GDM1 (cell line): ENCODE measurements at places on chromosomes 3 and 15.
A peak's percentile ranks its signal among the peaks of the same experiment; 100 is the strongest.

GRCh38 chr3:38311941-38312340, 29.8 kb downstream of the SLC22A14 start:
- DNase-seq: no peak

- DNase-seq: no peak
Observed at GRCh38 chr3:12300137-12300536, 11.3 kb downstream of the PPARG start.

DNA sequence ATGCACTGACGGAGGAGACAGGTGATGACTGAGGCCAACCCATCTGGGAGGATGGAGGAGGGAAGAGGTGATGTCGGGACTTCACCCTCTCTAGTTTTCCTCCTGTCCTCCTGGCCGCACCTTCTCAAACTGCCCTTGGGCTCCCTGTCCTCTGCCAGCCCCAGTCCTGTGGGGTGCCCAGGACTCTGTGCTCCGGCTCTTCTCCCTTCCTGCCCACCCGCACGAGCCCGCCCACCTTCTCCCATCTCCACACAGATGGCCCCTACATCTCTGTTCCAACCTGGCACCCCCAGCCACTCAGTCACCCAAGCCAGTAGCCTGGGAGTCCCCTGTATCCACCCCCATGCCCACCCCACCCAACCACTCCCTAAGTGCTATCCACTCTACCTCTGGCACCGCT, 206.7 kb upstream of the LINGO1 start:
- no peak for DNase-seq

- DNase-seq: peak; percentile 8
Observed at GRCh38 chr3:15815696-15816095, 17.9 kb upstream of the ANKRD28 start.

- no peak for DNase-seq
Observed at GRCh38 chr3:105647047-105647446, 221.8 kb downstream of the CBLB start.

DNA sequence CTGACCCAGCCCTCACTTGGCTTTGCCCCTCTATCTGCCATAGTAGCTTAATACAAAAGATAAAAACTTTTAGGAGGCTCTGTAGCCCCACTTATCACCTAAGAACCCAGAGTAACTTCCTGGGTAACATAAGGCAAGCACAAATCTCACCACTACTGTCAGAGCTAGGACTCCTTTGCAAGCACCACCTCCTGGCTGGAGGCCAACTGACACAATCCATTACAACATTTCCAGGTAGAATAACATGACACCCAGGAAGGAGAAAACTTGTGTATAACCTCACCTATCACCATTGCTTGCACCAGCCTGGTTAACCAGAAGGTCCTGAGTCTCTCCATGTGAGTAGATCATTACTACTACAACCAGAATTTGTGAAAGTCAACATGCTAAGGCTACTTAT, 230.0 kb downstream of the TUSC7 start:
- no peak for DNase-seq
